Daoy (cell line): ENCODE measurements at places on chromosomes 13 and 19. TPM values are rescaled to one million over a fixed set of nuclear protein-coding genes. Genes with fewer than 3 reads are reported as not detected.

Gene TSHZ3
- total RNA-seq: 1.8 and 2.9 TPM in 2 replicates

Gene PPM1N
- 0.15 and 0.80 TPM in 2 replicates for total RNA-seq

Gene SIAH3
- total RNA-seq: 0.06 and 0.12 TPM in 2 replicates

Gene CNFN
- 2.0 and 5.8 TPM in 2 replicates for total RNA-seq

Gene PRR12
- total RNA-seq: 1.7 and 2.5 TPM in 2 replicates

Gene GRIN2D
- 0.09 TPM in 1 of 2 replicates, not detected in the other for total RNA-seq

Gene ZNF491
- total RNA-seq: 0.23 and 5.3 TPM in 2 replicates
